ENCODE measurements at places on chromosomes 6 and 20.

- no peak for DNase-seq
These were observed 29.3 kb downstream of the FOXF2 start for GRCh38 chr6:1418471-1419191.

GRCh38 chr6:79403563-79403962 is 133.7 kb downstream of the LCA5 start:
- DNase-seq: no peak

DNA sequence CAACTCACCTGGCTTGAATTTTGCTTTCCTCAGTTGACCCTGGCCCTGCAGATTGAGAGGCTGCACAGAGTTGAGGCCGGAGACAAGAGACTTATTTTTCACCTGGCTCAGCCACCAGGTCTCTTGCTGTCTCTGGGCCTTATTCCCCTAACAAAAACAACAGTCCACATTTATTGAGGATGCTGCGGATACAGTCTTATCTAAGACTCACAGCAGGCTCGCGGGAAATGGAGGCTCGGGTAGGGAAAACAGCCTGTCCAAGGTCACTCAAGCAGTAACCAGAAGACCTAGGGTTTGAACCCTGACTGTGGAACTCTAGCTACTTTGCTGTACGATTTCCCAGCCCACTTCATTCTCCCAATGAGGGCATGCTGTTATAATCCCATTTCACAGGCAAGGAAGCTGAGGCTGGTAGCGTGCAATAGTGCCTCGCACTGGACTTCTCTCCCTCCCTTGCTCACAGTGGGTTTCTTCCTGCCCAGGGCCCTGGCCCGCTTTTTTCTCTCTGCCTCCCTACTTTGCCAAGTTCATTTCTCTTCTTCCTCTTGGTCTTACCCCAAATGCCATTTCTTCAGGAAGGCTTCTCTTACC is 57.7 kb downstream of the RBM38 start:
- DNase-seq: no peak

DNA sequence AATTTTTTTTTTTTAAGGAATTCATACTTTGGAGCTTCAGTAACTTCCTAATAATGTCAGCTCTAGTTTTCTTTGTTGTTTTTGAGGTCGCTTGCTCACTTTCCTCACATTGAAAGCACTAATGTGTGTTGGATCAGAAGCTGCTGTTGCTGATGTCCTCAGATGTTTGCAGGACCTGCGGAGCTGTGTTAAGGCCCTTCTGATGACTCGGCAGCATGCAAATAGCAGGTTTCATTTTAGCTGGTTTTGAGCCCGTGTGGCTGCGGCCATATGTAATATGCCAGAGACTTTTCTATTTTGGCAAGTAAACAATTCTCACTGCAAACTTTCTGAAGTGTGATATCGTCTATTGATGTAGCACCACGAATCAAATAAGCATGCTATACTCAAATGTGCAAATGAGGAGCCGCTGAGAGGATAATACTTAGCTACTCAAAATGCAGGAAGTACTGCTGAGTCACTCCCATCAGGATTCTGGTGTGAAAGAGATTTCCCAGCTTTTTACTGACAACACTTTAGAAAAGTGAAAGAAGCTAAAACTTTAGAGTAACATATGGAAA is 187.8 kb downstream of the SASH1 start:
- DNase-seq: no peak

DNA sequence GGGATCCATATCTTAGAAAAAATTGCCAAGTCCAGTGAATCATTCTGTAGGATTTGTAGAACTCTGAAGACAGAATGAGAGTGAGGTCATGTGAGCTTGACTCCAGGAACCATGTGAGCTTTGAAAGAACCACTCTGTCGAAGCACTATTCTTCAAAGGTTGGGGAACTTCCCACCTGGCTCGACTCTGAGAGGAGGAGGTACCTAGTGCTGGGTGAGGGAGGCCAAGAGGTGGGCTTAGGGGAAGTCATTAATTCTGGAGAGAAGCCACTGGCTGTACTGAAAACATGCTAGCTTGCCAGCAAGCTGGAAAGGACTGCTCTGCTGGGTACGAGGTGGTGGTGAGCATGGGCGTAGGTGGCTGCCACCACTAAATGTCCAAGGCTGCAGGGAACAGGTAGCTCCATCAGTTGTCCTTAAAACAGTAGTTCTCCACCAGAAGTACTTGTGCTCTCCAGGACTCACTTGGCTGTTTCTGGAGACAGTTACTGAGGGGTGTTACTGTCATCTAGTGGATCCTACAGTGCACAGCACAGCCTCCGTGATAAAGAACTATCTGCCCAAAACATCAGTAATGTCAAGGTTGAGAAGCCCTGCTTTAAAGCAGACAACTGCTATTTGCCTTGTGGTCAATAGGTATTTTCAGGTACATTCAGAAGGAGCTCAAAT is 34.7 kb upstream of the SYNJ2 start:
- DNase-seq: no peak

DNA sequence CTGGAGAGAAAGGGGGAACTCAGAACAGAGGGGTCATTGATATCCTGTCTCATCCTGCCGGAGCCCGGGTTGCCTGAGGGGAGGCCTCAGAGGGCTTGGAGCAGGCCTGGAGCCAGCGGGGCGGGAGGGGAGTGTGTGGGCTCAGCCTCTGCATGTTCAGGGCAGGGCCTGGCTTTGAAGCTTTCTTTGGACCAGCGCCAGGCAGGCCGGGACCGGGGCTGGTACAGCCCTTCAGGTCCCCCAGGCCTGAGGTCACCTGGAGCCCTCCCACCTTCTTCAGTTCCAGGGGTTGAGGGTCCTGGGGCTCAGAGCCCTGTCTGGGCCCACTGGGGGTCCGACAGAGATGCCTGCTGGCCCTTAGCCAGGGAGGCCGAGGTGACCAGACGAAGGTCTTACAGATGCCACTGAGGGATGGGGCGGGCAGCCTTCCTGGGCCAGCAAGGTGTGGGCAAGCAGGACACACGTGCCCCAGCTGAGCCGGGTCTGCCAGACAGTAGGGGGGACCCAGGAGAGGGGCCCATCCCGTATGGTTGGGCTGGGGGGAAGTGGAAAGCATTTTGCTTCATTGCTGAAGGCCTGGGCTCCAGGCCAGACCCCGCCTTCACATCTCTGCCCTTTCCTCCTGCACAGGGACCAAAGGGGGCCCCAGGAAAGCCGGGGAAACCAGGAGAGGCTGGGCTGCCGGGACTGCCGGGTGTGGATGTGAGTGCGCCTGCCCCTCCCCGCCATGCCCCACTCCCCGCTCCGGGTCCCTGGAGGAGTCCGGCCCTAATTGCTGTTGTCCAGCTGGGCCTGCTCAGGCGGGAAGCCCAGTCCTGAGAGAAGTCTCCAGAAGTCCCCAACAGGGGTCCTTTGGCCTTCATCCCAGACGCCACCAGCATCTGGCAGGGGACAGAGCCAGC is 2.0 kb downstream of the COL9A3 start:
- DNase-seq: peak; percentile 54

- no peak for DNase-seq
These were observed 61.7 kb downstream of the GNAS-AS1 start for GRCh38 chr20:58788896-58789544.

GRCh38 chr20:63003546-63003945 is 3.2 kb downstream of the BHLHE23 start:
- no peak for DNase-seq

DNA sequence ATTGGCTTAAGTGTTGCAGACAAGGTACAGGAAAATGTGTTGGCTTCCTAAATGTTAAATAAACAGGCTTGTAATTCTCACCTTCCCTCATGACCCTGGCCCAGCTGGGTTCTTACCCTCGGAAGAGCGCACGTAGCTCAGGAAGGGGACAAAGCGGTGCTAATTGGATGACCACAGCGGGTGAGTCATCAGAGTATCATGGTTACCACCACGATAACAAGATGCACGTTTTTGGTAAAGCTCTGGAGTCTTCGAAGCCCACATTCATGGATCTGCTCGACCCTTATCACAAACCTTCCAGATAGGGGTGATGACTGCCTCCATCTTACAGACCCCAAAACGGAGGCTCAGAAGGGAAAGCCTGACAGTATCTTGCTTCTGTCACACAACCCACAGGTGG is 32.8 kb downstream of the APCDD1L start:
- no peak for DNase-seq

- no peak for DNase-seq
These were observed 37.6 kb upstream of the CD83 start for GRCh38 chr6:14079971-14080370.

GRCh38 chr6:56407883-56408410 is 160.6 kb upstream of the COL21A1 start:
- no peak for DNase-seq

DNA sequence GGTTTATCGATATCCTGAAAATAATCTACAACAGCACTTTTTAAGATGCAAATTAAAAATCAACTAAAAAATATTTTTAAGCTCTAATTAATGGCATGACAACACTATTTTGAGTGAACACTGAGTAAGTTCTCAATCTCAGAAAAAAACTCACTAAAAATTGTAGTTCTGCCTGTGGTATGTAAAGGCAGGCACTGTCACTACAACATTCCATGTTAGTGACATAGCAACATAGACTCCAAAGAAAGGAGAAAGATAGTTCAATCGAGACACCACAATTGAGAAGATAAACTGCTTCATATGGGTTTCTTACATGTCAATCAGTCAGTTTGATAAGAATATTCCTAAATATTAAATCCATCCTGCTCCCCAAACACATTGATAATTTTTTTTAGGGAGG is 38.0 kb downstream of the COL12A1 start:
- no peak for DNase-seq

GRCh38 chr6:446418-447366 is 55.1 kb downstream of the IRF4 start:
- DNase-seq: no peak

GRCh38 chr6:144353871-144354314 is 68.8 kb downstream of the UTRN start:
- no peak for DNase-seq

DNA sequence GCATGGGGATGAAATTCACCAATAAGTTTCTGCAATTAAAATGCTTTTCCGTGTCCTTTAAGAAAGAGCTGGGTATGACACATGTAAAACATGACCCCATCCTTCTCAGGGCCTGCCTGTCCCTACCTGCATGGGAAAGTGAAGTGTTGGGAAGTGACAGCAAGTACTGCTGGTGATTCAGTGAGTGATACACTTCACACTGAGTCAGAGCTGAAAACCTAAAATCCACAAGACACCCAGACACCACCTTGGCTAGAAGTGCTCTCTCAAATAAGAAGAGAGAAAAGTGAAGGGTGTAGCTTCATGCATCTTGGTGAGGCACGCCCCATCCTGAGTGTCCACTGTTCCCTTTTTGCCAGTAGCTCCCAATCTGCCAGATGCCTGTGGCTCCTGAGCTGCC is 3.3 kb downstream of the RAB22A start:
- no peak for DNase-seq

- DNase-seq: no peak
These were observed 151.3 kb downstream of the LCA5 start for GRCh38 chr6:79385893-79386292.

GRCh38 chr6:95017922-95018321 is 559.4 kb upstream of the MANEA start:
- no peak for DNase-seq

GRCh38 chr6:17527076-17527475 is 73.0 kb upstream of the FAM8A1 start:
- no peak for DNase-seq

GRCh38 chr6:150720774-150721233 is 121.1 kb downstream of the PLEKHG1 start:
- DNase-seq: no peak

DNA sequence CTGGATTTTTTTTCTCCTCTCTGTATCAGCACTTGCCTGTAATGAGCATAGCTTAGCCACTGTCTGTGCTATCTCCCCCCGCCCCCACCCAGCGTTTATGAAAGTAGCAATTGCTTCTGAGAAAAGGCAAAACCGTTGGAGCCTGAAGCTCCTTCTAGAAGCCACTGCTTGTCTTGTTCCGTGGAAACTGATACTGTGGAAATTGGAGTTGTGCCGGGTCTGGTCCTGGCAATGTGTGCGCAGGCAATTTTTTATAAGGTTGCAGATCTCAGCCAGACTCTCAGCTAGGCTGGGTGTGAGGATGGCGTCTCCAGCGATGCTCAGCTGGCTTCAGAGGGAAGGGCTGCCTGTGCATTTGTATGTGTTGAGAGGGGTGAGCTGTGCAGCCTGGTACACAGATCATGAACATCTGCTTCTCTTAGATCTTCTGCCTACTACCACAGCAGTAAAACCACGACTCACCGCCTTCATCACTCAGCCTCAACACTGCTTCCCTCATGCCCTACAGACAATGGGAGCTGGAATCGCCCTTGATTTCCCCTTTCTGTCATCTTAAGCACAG is 72.4 kb upstream of the GTSF1L start:
- no peak for DNase-seq

GRCh38 chr6:145929037-145929633 is 35.0 kb downstream of the SHPRH start:
- no peak for DNase-seq

- no peak for DNase-seq
These were observed 174.9 kb upstream of the THBS2 start for GRCh38 chr6:169428532-169428931.

DNA sequence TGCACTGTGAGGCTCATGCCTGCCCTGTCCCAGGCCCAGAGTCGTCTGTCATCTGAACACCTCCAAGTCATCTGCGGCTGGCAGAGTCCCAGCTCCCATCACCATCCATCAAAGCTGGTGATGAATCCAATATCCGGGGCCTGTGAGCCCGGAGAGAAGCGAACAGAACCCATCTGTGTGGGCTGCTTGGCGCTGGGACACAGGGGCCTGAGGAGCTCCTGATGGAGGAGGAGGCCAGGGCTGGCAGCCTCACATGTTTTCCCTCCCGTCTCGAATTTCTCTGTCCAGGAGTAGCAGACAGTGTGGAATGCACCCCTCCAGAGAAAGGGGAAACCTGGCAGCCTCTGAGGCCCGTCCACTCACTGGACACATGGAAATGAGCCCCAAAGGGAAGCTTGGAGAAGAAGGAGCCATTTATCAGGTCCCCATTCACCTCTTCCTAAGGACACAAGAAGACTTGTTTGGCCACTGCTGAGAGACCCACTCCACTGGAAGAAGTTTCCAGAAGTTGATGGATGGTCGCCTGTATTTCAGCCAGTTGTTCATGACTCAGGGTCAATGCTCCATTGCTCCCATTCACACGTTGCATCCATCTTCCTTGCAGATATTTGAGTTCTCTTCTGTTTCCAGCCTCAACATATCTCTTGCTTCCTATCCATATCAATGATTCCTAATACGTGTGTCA is 307.5 kb upstream of the SULF2 start:
- DNase-seq: no peak

GRCh38 chr20:49210101-49210756 is 9.0 kb upstream of the DDX27 start:
- no peak for DNase-seq

- no peak for DNase-seq
These were observed 96.2 kb downstream of the JARID2 start for GRCh38 chr6:15342114-15342513.

DNA sequence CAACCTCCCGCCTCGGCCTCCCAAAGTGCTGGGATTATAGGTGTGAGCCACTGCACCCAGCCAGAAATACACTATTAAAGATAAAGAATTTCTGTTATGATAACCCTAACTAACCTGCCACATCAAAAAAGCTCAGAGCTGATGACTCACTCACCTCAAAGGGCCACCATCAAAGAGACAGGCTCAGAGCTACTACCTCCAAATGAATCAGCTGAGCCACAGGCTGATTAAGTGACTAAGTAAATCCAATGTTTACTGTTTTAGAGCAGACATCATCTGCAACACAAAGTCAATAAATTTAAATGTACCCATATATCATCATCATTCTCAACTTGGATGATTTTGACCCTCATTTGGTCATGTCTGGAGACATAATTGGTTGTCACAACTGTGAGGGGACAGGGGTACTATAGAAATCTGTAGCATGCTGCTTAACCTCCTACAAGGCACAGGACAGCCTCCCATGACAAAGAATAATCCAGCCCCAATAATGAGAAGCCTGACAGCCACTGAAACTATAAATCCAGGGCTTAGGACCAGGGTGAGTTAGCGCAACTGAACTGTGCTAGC is 106.5 kb downstream of the ATP9A start:
- DNase-seq: no peak
